M059J (cell line): ENCODE measurements at places on chromosomes 6 and 20. TPM values are rescaled to one million over a fixed set of nuclear protein-coding genes. Genes with fewer than 3 reads are reported as not detected.

- DNase-seq, result peak; percentile 40
Observed at GRCh38 chr20:23037017-23037481, 1.9 kb downstream of the SSTR4 start.

DNA sequence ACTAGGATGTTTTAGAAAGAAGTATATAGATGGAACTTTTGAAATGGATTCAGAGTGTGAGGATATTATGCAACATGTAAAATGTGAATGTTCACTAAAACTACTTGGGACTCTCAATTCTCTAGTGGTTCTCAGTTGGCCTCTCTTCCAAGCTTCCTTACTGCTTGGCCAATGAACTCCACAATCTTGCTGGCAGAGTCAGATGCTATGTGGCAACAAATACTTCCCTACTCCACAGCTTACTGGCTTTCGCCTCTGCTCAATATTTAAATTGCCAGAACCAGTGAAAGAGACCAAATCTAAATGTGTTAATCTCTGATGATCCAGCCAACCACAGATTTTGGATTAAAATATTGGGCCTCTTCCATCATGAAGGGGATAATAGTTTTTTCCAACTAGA, 138.4 kb downstream of the HTR1B start:
- DNase-seq, result no peak

DNA sequence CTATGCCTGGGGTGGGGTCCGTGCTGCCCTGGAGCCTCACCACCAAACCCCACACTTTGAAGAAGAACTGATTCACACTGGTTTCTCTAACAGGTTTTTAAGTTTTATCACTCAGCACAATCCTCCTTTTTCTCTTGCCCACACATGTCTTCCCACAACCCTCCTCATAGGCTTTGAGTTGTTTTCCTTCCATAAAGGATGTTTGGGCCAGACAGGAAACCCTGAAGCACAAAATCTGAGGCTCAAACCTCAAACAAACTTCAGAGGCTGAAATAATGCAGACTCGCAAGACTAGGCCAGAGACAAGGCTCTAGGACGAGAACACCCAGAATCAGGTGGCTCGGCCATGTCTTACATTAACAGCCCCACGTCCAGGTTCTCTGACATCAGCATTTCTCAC, 35.3 kb downstream of the EZR start:
- DNase-seq, result no peak

GRCh38 chr6:89597372-89597771, 41.2 kb downstream of the LYRM2 start:
- DNase-seq, result no peak

DNA sequence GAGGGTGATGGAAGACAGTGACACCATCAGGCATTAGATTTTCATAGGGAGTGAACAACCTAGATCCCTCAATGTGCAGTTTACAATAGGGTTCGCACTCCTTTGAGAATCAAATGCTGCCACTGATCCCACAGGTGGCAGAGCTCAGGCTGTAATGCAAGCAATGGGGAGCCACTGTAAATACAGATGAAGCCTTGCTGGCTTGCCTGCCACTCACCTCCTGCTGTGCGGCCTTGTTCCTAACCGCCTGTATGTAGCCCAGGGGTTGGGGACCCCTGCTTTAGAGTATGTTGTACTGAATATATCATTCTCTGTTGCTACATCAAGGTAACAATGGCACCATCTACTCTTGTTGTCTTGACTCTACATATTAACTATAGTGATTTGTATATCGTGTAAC, 37.1 kb downstream of the TPD52L1 start:
- DNase-seq, result no peak

DNA sequence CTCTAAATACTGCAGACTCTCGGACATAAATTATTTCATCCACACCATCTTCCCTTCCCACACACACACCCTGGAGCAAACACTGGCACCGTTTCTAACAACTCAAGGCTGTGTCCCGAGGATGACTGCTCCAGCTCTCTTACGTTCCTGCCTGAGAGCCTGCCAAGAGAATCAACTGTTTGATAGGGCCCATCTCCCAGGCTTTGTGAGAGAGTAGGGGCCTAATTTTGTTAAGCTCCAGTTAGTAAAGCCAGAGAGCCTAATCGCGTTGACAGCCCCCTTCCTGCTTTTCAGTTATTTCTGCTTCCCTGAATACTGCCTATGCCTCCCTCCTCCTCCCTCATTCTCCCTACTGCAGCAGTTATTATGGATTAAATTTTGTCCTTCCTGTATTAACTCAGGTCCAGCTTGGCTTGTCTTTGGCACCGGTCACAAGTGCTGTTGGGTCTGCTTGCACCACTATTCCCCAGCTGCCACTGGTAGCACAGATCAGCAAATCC, 118.1 kb upstream of the TMEM181 start:
- DNase-seq, result no peak

GRCh38 chr20:63551068-63551467, 2.9 kb upstream of the FNDC11 start:
- no peak for DNase-seq

Gene EPB41L1
- 20.1 and 34.9 TPM in 2 replicates for total RNA-seq

Gene CRISP3
- total RNA-seq, result not detected in 2 replicates

Gene PRRC2A
- total RNA-seq, result 71.4 and 121 TPM in 2 replicates

Gene NFATC2
- total RNA-seq, result 0.25 TPM in 1 of 2 replicates, not detected in the other

Gene AKAP12
- 28.4 and 43.1 TPM in 2 replicates for total RNA-seq

Gene SIRPB1
- total RNA-seq, result 4.2 and 6.8 TPM in 2 replicates

Gene ADGB
- not detected in 2 replicates for total RNA-seq

Gene PDE7B
- total RNA-seq, result 3.5 and 3.6 TPM in 2 replicates

Gene OR2B6
- total RNA-seq, result 0.15 and 0.27 TPM in 2 replicates
